ENCODE measurements at places on chromosomes 7 and 10.

DNA sequence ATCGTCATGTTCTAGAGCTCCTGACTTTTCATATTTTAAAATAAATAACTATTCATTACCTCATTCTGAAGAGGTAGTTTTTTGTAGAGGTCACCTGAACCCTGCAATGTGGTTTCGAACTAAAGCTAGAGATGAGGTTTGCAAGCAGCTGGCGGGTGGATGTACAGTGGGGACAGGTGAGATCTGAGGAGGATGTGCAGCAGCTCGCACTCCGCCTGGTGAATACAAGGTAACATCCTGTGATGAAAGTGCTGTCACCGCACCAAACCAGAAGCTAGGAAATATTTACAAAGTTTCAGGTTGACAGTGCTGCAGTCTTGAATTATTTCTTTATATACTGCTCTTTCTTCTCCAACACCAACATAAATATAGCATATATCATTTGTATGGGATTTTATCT, 26.5 kb downstream of the NDUFB2 start:
- no peak for DNase-seq

- DNase-seq: no peak
Observed at GRCh38 chr10:3995302-3996210, 210.5 kb upstream of the KLF6 start.

- DNase-seq: no peak
Observed at GRCh38 chr10:88525371-88526069, 57.6 kb downstream of the RNLS start.

DNA sequence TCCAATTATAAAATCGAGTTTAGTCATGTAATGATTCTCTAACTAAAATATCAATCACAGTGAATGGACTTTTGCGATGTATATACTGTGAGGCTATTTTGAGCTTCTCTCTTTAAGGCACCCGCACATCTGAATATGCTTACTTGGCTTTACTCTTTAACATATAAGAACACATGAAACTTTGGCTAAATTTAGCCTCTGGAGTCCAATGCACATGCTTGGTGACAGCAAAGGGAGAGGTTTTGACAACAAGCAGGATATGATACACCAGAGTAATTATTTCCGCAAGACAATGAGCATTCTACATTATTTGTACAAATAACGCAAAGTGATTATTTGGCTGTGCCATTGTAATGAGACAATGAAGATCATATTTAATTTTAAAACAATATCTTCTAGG, 72.4 kb downstream of the ARID5B start:
- no peak for DNase-seq

GRCh38 chr7:50957431-50957830, 174.7 kb upstream of the GRB10 start:
- DNase-seq: no peak

DNA sequence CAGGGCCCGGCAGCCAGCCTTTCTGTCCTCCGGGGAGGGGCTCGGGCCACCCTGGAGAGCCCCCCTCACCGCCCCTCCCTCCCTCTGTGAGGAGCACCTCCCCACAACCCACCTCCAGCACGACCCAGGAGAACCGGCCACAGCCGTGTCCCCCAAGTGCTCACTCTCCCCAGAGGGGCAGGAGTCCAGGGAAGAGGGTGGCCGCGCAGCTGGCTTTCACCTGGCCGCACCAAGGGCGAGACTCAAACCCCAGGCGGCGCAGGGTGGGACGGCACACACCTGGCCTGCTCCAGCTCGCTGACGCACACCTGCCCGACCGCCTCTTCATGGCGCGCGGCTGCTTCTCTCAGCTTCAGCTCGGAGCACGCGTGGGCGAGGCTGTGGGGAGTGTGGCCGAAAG, 73.4 kb downstream of the CFAP46 start:
- no peak for DNase-seq

GRCh38 chr7:71793251-71793650, 618.9 kb downstream of the CALN1 start:
- no peak for DNase-seq

- DNase-seq: no peak
Observed at GRCh38 chr10:11379771-11380170, 231.7 kb downstream of the USP6NL start.

- no peak for DNase-seq
Observed at GRCh38 chr7:47582764-47583738, 1.1 kb upstream of the TNS3 start.

- DNase-seq: no peak
Observed at GRCh38 chr7:7175075-7175695, 7.2 kb upstream of the C1GALT1 start.

- DNase-seq: no peak
Observed at GRCh38 chr10:118990326-118990725, 39.2 kb upstream of the NANOS1 start.

DNA sequence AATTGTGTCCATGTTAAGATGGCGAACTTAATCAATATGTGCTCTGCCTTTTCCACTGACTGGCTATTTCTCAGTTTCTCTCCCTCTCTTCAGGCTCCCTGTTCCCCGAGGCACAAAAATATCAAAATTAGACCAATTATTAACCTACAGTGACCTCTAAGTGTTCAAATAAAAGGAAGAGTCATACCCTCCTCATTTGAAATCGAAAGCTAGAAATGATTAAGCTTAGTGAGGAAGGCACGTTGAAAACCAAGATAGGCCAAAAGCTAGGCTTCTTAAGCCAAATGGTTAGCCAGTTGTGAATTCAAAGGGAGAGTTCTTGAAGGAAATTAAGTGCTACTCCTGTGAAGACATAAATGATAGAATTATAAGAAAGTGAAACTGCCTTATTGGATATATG, 81.1 kb upstream of the MBL2 start:
- DNase-seq: no peak

DNA sequence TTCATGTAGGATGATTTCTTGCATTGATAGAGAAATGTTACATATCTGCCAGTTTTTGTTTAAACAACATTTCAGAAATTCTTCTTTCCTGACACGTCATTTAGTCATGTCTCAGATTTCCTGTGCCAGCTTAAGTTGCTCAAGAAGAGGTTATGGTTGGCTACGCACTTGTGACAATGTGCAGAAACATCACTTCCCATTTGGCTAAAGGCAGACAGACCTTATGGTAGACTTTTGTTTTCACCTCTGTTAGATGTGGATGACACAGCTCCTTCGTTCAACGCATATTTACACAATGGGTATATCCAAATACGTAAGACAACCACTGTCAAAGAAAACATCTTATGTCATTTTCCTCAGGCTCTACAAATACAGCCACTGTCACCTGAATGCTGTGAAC, 125.8 kb downstream of the DOCK4 start:
- DNase-seq: peak; percentile 32

- no peak for DNase-seq
Observed at GRCh38 chr10:20988357-20988983, 91.4 kb upstream of the NEBL start.

GRCh38 chr7:128881458-128882125, 18.9 kb downstream of the ATP6V1F start:
- no peak for DNase-seq

GRCh38 chr7:20193242-20193777, 23.9 kb downstream of the MACC1 start:
- DNase-seq: no peak

DNA sequence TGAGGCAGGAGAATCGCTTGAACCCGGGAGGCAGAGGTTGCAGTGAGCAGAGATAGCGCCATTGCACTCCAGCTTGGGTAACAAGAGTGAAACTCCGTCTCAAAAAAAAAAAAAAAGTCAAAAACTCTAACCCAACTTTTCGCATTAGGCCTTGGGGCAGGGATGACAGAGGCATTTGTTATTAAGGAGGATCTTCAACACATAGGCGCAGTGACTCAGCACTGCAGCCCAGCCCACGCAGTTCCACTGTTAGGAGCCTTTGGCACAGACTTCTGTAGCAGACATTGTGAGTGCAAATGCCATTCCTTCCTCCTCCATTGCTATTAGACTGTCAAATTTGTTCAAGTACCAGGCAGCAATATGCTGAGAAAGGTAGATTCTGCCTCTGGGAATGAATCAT, 43.1 kb upstream of the KLHL7 start:
- no peak for DNase-seq

DNA sequence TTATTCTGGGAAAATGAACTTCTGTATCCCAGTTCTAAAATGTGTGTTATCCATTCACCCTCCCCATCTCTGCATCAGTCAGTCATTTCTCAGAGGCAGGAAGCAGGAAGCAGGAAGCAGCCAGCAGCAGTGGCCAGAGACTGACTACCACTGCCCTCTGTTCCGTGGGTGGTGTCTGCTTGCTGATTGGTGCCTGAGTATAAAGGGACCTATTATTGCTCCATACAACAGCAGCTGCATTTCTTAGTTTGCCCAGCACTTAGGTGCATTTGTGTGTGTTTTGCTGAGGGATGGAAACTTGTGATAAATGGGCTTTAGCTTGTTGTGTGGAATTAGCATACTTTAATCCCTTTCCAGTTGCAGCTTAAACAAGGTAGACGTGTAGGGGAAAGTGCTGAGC, 582.2 kb downstream of the SORCS1 start:
- DNase-seq: no peak

GRCh38 chr7:27316311-27316710, 73.7 kb downstream of the EVX1 start:
- no peak for DNase-seq

DNA sequence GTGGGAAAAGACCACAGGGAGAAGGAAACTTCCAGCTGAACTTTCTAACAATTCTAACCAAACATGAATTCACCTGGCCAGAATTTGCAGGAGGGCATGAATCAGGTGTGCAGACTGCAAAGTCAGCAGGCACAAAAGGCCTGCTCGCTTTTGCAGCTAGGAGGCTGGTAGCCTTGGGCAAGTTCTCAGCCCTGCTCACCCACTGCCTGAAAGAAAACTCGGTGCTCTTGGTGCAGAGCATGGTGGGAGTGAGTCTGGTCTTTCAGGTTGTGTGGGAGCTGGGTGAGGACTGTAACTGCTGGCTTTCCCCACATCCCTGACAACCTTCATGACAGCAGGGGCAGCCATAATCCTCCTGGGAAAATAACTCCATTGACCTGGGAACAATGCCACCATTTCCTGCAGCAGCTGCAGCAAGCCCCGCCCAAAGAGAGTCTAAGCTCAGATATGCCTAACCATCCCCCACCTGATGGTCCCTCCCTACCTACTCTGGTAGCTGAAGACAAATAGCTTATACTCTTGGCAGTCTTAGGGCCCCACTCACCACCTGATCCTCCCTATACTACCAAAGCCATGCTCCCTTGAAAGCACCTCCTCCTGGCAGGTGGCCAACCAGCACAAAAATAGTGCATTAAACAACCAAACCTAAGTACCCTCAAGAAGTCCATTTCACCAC, 31.6 kb downstream of the ZNF117 start:
- DNase-seq: no peak

DNA sequence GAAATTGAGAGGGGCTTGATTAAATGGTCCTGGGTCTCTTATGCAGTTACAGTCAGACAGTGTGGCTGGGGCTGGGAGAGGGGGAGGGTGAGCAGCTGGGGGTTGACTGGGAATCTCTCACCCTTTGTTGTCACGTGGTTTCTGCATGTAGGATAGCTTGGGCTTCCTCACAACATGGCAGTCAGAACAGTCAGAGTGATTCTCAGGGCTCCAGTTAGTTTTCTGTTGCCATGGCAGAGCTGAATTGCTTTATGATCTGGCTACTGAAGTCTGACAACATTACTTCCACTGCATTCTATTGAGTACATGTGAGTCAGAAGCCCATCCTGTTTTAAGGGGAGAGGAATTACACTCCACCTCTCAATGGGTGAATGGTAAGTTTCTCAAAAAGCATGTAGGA, 102.7 kb downstream of the WDR11 start:
- DNase-seq: no peak

DNA sequence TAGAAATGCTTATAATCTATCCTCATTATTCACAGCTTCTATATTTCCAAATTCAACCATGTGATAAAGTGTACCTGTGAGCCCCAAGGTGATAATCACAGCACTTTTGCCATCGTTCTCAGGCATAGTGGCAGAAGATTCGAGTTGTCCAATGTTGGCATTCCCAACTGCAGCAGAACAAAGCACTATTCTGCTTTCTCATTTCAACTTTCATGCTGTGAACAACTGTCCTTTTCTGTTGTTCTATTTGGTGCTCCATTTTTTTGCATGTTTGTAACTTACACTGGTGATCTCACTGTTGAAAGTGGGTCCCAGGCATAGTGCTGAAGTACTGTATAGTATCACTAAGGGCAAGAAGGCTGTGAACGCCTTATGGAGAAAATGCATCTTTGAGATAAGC, 438.2 kb downstream of the PAXIP1 start:
- no peak for DNase-seq

GRCh38 chr7:86956567-86956966, 102.9 kb downstream of the ELAPOR2 start:
- DNase-seq: no peak

DNA sequence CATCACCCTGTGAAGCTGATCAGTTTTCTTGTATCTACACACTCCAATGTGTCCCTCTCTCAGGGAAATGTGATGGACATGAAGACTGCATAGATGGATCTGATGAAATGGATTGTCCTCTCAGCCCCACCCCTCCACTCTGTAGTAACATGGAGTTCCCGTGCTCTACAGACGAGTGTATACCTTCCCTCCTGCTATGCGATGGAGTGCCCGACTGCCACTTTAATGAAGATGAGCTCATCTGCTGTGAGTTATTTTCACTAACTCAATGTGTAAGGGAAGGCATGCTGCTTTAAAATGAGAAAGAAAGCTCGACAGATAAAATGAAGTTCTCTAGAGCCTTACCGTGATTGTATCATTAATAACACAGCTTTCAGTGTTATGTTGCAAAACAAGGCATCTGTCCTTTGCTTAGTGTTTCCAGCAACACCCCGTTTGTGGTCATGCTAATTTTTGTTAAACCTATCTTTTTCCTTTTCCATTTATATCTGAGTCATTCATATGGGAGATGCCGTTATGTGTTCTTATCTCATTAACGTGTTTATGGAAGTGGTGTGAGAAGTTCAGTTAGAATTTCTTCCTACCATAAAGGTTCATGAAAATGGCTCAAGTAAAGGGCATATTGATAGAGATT, 220.9 kb upstream of the PLXDC2 start:
- no peak for DNase-seq

- DNase-seq: no peak
Observed at GRCh38 chr7:118580743-118581382, 356.4 kb downstream of the ANKRD7 start.

DNA sequence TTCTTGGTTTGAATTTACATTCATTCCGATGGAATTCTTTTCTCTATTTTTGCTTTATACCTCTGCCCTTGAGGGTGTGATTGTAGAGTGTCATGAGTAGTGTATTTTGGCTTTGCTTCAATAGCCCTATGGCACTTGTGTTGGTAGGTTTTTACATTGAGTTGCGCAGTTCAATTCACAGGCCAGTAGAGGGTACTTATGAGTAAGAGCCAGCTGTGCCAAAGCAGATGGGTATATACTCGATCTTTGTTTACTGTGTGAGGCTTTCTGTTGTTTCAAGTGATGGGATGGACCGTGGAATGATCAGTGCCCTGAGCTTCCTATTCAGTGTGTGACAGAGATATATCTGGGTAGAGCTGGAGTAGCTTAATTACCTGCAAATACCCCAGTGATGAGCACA, 4.3 kb upstream of the AKR1C3 start:
- no peak for DNase-seq
